ENCODE measurements at places on chromosomes 7 and 10.

- DNase-seq = no peak
Measured at GRCh38 chr7:2231992-2232765, 566 bp downstream of the MAD1L1 start.

DNA sequence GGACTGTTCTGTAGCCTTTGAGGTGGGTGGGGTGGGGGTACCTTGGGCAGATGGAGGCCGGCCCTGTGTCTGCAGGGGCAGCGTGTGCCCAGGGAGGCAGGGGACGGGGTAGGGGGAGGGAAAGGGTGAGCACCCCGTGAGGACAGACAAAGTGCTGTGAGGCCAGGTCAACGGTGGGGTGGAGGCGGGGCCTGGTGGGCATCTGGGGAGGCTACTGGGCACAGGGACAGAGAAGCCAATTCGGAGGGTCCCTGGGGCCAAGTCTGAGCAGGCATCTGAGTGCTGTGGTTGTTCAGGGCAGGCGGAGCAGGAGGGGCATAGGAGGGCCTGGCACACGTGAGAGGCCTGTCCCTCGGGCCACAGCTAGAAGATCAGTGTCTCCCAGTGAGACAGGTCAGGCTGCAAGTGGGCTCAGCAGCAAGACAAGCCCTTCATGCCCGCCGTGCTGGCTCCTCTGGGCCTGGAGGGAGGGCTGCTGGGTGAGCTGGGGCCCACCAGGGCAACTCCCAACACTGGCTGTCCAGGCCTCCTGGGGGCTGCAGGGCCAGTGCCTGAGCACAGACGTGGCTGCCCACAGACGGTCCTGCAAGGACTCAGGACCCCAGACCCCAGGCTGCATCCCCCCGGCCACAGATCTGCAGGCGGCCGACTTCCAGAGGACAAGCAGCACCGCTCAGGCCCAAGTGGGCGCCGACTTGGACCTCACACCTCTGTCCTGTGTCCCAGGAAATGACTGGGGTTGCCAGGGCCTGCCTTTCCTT, 26.4 kb upstream of the KNDC1 start:
- no peak for DNase-seq

GRCh38 chr7:50266635-50267386, 37.7 kb upstream of the IKZF1 start:
- DNase-seq = peak; percentile 64

- DNase-seq = no peak
Measured at GRCh38 chr10:85642421-85643170, 724.0 kb downstream of the GRID1 start.

- no peak for DNase-seq
Measured at GRCh38 chr7:144575456-144575855, 172.0 kb upstream of the NOBOX start.

DNA sequence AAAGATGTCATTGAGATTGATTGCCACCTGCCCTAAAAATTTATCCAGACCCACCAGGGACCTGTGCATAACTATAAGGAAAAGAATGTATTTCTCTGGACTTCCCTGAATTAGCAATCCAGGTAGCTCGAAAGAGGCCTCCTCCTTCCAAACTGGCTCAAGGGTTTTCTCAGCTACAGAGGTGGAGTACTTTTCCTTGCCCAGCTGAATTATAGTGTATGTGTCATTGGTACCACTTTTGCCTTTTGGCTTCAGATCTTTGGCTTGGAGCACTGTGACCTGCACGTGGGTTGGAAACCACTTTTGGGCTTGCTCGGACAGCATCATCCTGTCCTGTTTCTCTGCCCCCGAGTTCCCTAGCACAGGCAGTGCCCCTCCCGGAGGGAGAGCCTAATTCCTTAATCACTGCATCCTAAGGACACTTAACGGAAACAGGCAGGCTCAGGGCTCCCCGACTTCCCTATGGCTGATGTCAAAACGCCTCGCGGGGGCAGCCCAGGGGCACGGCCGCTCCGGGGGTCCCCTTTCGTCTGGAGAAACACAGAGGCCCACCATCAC, 825 bp downstream of the RAB11FIP2 start:
- DNase-seq = peak; percentile 12

All from stimulated activated CD4-positive, alpha-beta T cell treated with anti-CD3 and anti-CD28 coated beads, Interleukin-2, amount 100 ng/mL, for 48 hours (primary cell).